ENCODE measurements at places on chromosomes 4 and X. TPM values are rescaled to one million over a fixed set of nuclear protein-coding genes. Genes with fewer than 3 reads are reported as not detected.

CD40LG gene
- total RNA-seq, result not detected

DNA sequence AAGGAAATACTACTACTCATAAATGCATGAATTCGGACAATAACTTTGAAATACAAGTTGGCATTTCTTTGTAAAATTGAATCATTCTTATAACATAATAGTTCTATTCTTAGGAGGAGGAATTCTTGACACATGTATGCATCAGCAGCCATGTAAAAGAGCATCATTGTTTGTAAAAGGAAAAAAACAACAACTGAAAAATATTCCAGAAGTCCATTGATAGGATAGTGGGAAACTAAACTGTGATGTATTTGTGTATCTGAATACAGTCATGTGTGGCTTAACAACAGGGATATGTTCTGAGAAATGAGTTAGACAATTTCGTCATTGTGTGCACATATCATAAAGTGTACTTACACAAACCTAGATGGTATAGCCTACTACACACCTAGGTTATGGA lies 102.0 kb upstream of the SH3RF1 start:
- DNase-seq, result no peak

- no peak for DNase-seq
Observed at GRCh38 chrX:87583679-87584078, 66.1 kb downstream of the KLHL4 start.

- DNase-seq, result no peak
Observed at GRCh38 chrX:44904542-44905115, 31.6 kb downstream of the KDM6A start.

DNA sequence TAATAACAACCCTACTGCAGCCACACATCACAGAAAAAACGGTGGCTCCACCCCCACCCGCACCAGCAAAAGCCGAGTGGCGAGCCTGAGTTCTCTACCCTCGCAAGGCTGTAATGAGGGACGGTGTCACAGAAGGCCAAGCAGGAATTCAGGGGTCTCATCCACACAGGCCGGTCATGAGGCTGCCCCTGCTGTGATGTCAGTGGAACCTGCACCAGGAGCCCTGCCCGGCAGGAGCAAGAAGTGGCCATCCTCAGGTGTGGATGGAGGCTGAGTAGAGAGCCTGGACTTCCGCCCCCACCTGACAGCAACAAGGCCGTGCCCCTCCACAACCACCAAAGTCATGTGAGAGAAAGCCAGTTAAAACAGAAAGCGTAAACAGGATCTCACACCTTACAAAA lies 20.6 kb downstream of the LYAR start:
- DNase-seq, result no peak

MOSPD2 gene
- 7.8 TPM for total RNA-seq

SLC6A14 gene
- not detected for total RNA-seq

HSFX3 gene
- not detected for total RNA-seq

GRCh38 chrX:71578253-71579135 lies at the start of gene GCNA:
GCNA (plus strand) TSS chrX:71578437; CDS start chrX:71580822, 2,385 bp downstream.
- no peak for DNase-seq

GRID2 gene
- total RNA-seq, result not detected

- DNase-seq, result no peak
Observed at GRCh38 chr4:99811850-99812249, 4.8 kb upstream of the DAPP1 start.

DNA sequence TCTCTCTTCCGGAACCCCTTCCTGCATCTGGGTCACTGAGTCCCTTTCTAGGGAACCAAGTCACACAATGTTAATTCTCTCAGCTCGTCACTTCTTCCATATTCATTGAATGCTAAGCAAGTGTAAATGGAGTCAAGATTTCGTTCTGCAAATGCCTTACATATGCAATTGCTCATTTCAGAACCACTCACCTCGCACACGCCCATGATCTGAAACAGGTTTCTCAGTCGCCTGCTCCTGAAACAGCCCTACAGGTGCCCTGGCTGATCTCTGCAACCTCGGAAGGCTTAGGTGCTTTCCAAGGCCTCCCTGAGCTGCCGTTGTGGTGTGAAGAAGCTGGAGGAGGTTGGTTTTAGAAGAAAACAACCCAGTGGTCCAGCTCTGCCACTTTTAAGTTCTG lies 100.8 kb upstream of the MSX1 start:
- no peak for DNase-seq

DNA sequence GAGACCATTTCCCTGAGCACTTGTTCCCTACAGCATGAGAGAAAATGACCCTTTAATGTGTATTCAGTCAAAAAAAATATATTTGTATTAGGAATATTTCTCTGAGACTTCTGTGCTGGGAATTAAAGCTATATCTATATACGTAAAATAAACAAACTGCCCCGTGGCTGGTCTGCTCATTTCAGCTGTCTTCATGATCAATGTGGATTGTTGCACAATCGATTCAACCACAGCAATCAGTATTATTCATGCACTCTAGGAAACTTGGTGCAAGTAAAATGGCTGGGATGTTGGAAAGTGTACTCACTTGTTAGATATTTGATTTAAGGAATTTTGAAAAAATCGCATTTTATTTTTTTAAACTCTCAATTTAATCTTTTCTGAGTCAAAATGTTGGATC lies 307.9 kb upstream of the ZFP42 start:
- DNase-seq, result no peak

DNA sequence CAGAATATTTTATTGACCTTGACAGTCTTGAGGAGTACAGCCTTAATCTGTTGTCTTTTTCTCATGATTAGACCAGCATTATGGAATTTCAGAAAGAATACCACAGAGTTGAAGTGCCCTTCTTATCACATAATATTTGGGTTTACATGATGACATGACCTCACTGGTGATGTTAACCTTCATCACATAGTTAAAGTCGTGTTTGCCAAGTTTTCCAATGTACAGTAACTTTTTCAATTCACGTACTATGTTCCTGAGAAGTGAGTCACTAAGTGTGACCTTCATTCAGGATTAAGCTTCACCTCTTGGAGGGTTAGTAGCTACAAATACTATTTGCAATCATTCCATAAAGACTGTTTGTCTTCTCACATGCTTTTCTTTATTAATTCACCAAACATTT lies 52.1 kb downstream of the RAB40A start:
- no peak for DNase-seq

Measured in heart right ventricle (tissue), 16 donors.